ENCODE measurements at places on chromosomes 2 and 18.

GRCh38 chr2:120338015-120338414 lies 7.9 kb upstream of the INHBB start:
- no peak for DNase-seq

GRCh38 chr2:228352048-228352447 lies 170.6 kb upstream of the SPHKAP start:
- no peak for DNase-seq

GRCh38 chr2:22481486-22482259 lies 903.3 kb upstream of the KLHL29 start:
- DNase-seq, result no peak

- DNase-seq, result no peak
These were observed 3.6 kb upstream of the HS1BP3 start for GRCh38 chr2:20654535-20654813.

DNA sequence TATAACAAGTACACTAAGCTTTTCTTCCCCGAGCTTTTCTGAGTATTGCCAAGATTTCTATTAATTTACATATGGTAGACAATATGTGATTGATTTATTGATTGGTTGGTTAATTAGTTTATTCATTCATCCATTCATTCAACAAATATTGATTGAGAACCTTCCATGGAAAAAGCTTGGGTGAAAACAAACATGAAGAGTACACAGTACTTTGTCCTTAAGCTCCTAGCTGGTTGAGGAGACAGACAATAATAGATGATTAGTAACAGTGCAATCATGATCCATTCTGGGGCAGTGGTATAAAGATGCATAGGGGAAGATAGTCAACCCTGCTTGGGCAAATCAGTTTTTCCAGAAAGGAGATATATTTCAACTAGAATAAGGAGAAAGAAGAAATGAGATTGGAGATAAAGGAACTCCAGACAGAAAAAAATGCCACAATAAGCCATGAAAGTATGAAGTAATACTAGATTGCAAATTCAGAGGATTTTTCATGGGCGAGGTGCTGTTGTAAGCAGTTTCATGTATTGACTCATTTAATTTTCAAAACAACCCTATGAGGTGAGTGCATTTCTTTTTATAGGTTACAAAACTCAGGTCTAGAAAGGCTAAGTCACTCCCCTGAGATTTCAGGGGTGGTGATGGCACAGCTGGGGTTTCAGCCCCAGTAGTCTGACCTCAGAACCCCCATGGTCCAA lies 129.5 kb downstream of the RND3 start:
- DNase-seq, result no peak

- DNase-seq, result no peak
These were observed 80.2 kb downstream of the COL6A3 start for GRCh38 chr2:237333748-237334147.

Data from NCI-H1048 (cell line).